HCEC 1CT (cell line): ENCODE measurements at places on chromosomes 12 and 14.
A peak's percentile ranks its signal among the peaks of the same experiment; 100 is the strongest.

GRCh38 chr12:93591137-93591868, 18.8 kb downstream of the SOCS2 start:
- peak; percentile 75 for DNase-seq

GRCh38 chr12:14961466-14962152, at the start of gene ARHGDIB:
TSS of gene ARHGDIB (minus strand) at chr12:14961601. CDS start at chr12:14950712, 10,889 bp downstream.
- no peak for DNase-seq

DNA sequence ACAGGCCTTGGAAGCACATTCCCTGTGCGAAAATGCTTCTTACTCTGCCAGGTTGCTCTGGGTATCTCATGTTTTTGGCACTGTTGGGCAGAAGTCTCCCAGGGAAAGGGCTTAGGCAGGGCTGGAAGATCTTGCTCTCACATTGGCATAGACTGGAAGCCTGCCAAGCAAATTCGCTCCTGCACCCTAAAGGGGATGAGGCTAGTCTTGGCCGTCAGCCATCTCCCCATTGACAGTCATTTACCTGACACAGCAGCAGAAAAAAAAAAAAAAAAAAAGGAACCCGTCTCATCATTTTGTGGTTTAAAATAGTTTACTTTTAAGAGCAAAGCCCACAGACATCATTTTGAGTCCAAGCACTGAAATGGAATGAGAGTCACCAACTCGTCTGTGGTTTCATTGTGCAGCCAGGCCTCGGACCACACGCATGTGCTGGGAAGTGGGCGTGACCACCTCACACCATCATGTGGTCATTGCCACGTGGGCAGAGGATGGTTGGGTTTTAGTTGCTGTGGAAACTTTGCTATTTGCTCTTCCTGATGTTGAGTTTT, 84.8 kb downstream of the NRXN3 start:
- no peak for DNase-seq

GRCh38 chr14:77303417-77304156, 17.1 kb downstream of the POMT2 start:
- peak; percentile 97 for DNase-seq

DNA sequence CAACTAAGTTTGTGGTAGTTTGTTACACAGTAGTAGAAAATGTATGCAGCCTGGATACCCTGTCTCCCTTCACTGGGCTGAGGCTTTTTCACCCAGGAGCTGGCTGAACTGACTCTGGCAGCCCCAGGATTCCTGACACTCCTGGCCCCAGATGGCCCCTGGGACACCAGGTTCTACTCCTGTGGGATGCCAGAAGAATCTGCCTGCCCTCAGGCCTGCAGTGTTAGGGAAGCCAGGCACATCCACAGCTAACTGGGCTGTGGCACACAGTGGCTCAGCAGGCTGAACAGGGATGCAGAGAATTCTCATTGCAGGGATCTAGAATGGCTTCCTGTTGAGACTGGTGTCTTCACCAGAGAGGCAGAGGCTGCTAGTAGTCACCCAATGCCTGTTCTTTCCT, 8.5 kb downstream of the IFI27 start:
- no peak for DNase-seq

GRCh38 chr12:9977916-9978315, 6.7 kb downstream of the CLEC12A start:
- no peak for DNase-seq

GRCh38 chr12:75549989-75550388, 38.6 kb upstream of the KRR1 start:
- no peak for DNase-seq

GRCh38 chr12:89181271-89181920, 170.9 kb downstream of the DUSP6 start:
- DNase-seq = peak; percentile 82

DNA sequence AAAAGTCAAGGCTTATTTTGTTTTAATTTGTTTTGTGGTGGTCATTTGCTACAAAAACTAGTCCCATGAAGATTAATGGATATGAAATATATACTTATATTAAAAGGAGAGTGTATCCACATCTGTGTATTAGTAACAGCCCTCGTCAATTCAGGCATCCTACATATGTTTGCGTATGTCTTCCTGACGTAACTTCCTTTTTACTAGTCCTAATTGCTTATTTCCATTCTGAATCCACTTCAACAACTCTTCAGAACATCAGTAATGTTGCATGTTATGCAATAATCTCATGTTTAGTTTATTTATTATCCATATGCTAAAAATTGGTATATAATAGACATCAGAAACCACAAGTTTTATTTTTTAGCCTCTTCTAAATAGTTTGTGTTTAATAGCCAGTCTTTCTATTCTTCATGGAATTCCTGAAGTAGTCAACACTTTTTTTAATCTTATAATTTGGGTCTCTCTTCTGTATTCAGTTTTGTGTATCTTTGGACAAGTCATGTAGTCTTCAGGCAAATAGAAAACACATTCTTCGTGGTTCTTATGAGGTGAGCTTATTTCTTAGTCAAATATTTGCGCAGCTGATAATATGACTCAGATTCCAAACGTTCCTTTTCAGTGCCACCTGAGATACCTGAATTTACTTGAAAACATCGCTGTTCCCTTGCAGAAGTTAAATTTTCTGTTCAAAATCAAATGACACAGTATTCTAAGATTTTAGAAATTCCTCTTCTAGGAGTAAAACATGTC, 268.6 kb downstream of the CCDC59 start:
- DNase-seq = no peak

- no peak for DNase-seq
These were observed 96.5 kb upstream of the DAAM1 start for GRCh38 chr14:59091976-59092375.

DNA sequence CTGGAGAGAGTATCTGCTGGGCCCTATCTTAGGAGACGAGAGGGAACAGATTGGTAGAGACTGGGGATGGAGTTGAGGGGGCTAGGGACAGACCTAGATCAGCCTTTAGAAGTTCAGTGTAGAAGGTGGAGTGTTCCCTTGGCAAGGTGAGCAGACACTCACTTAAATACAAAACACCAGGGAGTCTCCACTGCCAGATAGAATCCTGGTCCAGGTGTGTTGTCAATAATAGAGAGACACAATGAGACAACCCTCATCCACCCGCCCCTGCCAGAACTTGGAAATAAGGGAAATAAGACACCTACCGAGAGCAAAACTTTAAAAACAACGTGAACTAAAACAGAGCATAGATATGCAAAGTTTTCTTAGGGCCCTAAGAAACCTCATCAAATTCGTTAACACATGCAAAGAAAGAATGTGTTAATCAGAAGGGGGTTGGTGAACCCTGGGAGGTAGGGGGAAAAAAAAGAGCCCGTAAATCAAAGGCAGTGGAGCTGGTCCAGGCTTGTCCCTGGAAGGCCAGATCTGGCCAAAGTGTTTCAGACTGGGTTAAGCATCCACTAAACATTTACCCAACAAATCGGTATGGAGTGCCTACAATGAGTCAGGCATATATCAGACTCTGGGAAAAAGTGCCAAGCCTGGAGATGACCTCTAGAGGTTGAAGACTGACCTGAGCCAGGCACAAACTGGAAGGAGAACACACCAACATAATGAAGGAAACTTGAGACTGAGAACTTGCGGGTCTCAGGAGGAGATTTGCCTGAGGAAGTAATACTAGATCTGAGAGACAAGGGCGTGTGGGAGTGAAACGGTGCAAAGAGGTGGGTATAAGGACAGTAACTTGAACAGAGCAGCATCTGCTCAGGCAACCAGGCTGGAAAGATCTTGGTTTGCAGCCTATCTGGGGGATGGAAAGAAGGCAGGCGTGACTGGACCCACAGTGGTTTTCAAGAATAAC, 37.0 kb upstream of the OTX2 start:
- DNase-seq = no peak

DNA sequence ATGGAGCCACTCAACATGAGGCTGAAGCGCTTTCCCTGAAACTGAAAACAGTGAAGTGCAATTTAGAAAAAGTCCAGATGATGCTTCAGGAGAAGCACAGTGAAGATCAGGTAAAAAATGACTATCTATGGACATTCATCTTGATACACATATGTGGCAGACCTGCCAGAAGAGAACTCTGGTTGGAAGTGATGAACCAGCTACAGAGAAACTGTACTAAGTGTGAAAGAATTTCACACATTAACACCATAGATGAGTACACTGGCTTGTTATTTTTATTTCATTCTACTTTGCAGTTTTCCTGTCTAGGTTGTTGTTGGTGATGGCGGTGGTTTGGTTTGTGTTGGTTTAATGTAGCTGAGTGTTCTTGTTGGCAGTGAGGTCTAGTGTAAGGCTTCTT, 174.7 kb downstream of the ESR2 start:
- DNase-seq = no peak

- DNase-seq = no peak
These were observed 1.5 kb downstream of the AMN start for GRCh38 chr14:102923925-102924486.

DNA sequence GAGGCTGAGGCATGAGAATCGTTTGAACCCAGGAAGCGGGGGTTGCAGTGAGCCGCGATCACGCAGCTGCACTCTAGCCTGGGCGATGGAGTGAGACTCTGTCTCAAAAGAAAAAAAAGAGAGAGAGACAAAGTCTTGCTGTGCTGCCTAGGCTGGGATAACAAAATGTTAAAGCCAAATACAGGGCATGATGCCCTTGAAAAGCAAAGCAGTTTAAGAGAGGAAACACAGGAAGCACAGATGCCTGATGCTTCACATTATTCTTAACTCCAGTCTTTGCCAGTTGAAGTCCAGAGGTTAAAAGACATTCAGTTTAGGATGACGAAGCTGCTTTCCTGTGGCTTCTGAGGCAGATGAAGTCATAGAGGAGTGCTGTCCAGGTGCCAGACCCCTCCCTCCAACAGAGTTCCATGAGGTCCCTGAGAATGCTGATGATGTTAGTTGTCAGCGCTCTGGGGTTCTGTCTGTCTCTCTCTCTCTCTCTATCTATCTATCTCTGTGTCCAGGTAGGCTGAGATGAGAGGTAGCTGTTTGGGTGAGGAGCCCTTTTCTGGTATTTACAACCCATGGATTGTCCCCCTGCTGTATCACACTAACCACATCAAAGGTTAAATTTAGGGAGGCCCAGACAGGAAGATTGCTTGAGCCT, 4.9 kb upstream of the MRPL52 start:
- DNase-seq = peak; percentile 92

DNA sequence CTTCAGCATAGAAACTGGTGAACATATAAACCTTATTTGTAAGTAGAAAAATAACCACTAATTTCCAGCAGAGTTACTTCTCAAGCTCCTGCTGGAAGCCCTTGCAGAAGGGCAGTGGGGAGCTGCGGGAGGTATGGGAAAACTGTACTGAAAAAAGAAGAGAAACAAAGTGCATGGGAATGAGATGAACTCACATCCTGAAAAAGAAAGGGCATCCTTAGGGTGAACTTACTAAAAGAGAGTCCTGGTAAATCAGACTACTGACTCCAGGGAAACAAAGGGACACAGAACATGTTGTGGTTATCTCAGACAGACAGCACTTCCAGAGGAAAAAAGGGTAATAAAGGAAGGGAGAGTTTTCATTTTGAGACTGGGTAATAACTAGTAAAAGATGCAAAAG, 515.1 kb downstream of the RPL10L start:
- no peak for DNase-seq

DNA sequence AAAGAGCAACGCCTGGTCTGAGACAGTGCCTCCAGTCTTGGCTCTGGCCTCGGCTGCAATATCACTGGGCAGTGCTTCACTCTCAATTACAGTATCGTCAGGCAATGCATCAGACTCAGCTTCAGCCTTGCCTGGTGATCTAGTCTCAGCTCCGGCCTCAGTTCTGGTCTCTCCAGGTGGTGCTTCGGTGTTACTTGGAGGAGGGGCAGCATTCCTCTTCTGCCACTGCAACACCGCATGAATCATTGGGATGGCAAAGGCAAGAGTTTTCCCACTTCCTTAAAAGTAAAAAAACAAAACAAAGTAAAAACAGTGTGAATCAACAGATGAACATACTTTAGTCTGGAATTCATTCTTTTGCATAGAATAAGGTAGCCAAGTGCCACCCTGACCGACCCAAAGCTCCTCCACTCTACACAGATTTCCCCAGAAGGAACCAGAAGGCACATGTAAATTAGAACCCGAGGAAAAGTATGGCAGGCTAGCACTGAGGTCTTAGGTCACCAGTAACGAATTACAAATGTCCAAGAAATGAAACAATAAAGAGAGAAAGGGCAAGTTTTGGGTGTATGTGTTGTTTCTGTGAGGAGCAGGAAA, 18.6 kb downstream of the DDX24 start:
- DNase-seq = peak; percentile 72

DNA sequence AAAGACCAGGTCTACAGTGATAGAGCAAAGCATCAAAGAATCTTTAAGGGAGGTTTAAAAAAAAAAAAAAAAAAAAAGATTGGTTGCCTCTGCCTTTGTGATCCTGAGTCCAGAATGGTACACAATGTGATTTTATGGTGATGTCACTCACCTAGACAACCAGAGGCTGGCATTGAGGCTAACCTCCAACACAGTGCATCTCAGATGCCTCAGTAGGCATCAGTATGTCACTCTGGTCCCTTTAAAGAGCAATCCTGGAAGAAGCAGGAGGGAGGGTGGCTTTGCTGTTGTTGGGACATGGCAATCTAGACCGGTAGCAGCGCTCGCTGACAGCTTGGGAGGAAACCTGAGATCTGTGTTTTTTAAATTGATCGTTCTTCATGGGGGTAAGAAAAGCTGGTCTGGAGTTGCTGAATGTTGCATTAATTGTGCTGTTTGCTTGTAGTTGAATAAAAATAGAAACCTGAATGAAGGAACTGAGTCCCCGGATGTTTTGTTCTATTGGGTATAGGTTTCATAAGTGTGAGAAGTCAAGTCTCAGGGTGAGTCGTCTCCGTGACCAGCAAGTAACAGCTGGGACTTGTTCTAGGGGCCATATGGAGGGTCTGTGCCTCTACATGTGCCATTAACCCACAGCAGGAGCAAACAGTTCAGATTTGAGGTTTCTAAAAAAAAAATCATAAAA, 9.3 kb downstream of the PEBP1 start:
- DNase-seq = no peak

DNA sequence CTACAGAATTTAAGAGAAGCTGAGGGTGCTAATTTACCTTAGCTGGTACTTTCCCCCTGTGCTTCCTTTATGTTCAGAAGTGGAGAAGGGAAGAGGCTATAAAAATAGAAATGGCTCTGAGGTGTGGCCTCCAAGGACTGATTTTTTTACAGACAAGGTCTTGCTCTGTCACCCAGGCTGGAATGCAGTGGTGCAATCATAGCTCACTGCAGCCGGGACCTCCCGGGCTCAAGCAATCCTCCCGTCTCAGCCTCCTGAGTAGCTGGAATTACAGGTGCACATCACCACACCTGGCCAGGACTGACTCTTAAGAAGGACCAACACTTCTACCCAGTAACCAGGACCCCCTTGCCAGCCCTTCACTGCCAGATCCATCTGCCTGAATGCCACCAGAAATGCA, 23.9 kb upstream of the NAP1L1 start:
- no peak for DNase-seq

- DNase-seq = no peak
These were observed 235.2 kb downstream of the BCL11B start for GRCh38 chr14:99036611-99037293.

DNA sequence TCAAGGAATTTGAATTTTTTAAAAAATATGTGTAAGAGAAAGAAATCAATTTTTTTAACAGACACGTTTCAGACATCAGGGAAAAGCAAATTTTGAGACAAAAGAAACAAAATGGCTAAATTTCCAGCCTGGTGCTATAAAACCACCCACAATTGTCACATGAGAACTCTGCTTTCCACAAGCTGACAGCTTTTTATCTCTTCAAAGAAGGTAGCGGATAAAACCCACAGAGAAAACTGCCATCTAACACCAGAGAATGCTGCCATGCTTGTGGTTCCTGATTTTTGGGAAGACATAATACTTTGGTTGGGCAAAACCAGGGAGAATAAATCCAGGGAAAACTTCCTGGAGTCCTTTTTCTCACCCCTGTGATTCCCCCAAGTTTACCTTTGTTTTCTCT, 10.3 kb upstream of the ITPR2 start:
- no peak for DNase-seq
